EH (cell line): ENCODE measurements at places on chromosomes 3 and 15.
A peak's percentile ranks its signal among the peaks of the same experiment; 100 is the strongest.

- no peak for DNase-seq
Measured at GRCh38 chr3:33458446-33458845, 18.2 kb upstream of the UBP1 start.

DNA sequence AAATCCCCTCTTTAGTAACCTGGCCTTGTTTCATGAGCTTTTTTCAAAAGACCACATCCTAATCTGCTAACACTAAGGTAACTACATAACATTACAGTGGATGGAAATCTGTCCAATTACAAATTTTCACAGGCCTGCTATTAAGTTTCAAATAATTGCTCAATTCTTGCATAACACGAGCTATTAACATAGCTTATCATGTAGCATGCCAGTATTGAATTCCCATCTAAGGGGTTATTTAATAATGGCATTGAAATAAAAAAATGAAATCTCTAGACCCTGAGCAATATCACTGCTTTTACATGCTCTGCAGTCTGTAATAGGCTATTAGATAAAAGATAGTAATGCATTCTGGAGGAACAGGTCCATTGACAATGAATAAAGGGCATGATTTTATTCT lies 748.3 kb upstream of the NECTIN3 start:
- no peak for DNase-seq

DNA sequence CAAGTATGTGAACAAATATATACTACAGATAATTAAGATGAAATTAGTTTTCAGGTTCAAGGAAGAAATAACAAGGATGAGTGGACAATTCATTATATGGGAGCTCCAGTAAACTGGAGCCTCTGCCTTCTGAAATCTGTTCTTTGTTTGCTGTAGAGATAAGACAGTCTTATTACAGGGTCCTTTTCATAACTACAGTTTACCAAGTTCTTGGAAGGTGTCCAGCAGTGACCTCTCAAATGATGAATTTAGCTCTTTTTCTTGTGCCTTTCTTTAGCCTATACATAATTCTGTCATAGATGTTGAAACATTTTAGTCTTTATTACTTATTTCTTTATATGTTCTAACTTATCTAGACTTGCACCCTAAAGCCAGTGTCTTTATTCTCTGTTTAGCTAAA lies 89.7 kb upstream of the GBE1 start:
- no peak for DNase-seq

- DNase-seq, result peak; percentile 100
Measured at GRCh38 chr3:11600501-11601282, 43.0 kb downstream of the VGLL4 start.

GRCh38 chr15:98722645-98723044 lies 74.3 kb downstream of the IGF1R start:
- no peak for DNase-seq

DNA sequence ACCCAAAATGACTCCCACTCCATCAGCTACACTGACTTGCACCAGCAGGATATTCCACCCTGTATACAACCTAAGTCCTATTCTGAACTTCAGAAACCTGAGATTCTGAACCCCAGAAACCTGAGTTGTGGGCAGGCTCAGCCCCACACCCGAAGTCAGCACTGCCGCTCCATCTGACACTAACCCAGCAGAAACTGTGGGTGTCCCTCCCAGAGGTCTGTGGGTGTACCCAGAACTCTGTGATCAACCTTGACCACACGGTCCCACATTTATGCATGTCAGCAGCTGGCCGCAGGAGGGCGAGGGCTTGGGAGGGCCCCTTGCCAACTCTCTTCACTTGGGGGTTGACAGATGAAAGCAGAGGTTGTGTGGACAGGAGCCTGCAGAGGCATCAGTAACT lies 9.3 kb downstream of the OXTR start:
- DNase-seq, result no peak

GRCh38 chr3:149474250-149474817 lies at the start of gene TM4SF4:
TM4SF4 (plus strand) TSS chr3:149474697; CDS start chr3:149474878, 181 bp downstream.
- DNase-seq, result no peak

DNA sequence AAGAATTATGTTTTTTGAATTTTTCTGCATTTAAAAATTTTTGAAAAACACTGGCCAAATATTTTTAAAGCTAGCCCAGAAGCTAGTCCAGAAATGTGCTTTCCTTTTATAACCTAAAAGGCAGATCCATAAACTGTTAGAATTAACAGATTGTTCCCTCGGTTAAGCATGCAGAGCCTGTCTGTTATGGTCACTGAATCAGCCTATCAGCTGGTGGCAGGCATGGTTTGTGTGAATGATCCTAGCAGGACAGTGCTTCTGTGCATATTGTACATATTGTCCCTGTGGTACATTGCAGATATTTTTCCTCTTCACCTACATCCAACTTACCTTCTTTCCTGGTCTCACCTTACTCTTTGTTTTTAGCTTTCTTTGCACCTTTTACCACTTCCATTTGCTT lies 53.3 kb downstream of the RARB start:
- no peak for DNase-seq

- peak; percentile 95 for DNase-seq
Measured at GRCh38 chr3:16183601-16184270, 9.3 kb downstream of the GALNT15 start.
